ENCODE measurements at places on chromosomes 1 and 21.

- DNase-seq, result no peak
Observed at GRCh38 chr1:26218906-26219494, 15.0 kb upstream of the CEP85 start.

- no peak for DNase-seq
Observed at GRCh38 chr1:29550119-29550841, 314.0 kb downstream of the PTPRU start.

DNA sequence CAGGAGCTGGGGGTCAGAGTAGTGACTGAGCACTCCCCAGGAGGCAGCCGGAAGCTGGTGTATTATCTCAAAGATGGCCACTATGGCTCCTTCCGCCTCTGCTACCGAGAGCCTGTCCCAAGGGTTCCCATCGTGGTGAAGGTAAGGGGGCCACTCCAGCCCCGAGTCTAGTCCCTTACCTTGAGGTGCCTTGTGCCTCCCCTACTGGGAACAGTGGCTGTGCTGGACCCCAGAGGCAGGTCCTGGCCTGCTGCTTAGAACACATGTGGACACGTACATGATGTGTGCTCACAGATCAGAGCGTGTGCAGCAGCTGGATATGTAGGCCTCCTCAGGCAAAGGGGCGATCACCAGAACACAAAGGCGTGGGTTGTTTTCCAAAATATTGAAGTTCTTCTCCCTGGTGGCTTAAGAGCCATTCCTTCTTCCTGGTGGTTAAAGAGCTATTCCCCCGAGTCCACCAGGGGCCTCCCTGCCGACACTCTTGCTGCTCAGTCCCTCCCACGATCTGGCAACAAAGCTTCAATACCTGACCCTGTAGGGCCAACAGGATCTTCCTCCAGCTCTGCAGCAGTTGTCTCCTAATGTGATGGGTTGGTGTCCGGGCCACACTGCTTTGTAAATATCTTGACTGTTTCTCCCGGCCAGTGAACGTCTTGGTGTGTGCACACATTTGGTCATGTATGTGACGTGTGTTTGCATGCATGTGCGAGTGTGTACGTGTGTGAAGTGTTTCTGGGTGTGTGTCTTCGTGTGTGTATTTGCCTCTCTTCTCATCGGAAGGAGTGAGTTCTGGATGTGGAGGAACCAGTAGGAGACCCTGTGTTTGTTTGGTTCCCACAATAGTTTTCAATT lies 68.4 kb upstream of the TINAGL1 start:
- DNase-seq, result no peak

GRCh38 chr1:241730031-241730430 lies 78.0 kb downstream of the WDR64 start:
- no peak for DNase-seq

- no peak for DNase-seq
Observed at GRCh38 chr1:227942021-227942715, 5.6 kb downstream of the WNT9A start.

- no peak for DNase-seq
Observed at GRCh38 chr1:115977499-115978258, 1.4 kb downstream of the SLC22A15 start.

- DNase-seq, result no peak
Observed at GRCh38 chr21:42567861-42568260, 54.2 kb downstream of the SLC37A1 start.

DNA sequence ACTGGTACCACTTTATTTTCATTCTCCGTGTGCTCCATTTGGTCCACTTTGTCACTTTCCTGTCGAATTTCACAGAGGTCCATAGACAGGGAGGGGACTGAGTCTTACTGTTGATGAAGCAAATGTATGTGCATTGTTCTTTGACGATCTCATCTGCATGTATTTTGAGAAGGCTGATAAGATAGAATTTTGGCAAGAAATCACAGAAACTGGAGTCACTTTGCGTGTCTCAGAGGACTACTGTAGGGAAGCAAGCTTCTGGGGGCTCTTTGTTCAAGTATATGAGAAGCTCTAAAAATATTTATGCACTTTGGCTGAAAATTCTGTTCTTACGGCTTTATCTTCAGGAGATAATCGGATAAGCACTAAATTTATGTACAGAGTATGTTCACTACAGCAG lies 78.1 kb downstream of the PCBP3 start:
- DNase-seq, result no peak

DNA sequence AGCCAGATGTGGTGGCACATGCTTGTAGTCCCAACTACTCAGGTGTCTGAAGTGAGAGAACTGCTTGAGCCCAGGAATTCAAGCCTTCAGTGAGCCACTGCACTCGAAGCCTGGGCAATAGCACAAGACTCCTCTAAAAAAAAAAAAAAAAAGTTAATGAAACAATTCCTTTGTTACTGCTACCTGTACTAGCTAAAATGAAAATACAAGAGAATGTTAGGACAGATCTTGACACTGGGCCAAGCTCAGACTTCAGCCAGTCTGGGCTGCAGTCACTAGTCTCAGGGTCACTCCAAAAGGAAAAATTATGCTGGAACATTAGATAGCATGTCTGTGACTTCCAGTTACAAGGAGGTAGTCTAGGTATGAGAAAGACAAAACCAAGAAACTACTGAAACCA lies 56.5 kb downstream of the TRIM33 start:
- no peak for DNase-seq

- DNase-seq, result no peak
Observed at GRCh38 chr1:8845104-8846097, 28.0 kb upstream of the RERE start.

DNA sequence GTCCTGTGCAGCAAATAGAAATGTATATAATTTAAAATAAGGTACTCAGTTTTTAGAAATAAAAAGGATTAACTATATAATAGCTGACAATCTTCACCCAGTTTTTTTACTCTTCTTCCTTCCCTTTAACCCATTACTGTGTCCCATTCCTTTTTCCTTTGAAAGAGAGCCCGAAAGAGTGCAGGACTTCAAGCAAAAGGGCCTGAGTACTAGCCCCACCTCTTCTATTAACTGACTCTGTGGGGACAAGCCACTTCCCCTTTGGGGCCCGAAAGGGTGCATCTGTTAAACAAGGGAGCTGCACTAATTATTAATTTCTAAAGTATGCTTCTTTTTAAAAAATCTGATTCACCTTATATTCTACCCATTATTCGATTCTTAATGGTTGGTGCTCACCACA lies 3.3 kb downstream of the USP24 start:
- no peak for DNase-seq

GRCh38 chr1:228180271-228180958 lies 14.8 kb downstream of the IBA57 start:
- DNase-seq, result no peak

- no peak for DNase-seq
Observed at GRCh38 chr1:40132383-40133311, 28.5 kb upstream of the RLF start.

DNA sequence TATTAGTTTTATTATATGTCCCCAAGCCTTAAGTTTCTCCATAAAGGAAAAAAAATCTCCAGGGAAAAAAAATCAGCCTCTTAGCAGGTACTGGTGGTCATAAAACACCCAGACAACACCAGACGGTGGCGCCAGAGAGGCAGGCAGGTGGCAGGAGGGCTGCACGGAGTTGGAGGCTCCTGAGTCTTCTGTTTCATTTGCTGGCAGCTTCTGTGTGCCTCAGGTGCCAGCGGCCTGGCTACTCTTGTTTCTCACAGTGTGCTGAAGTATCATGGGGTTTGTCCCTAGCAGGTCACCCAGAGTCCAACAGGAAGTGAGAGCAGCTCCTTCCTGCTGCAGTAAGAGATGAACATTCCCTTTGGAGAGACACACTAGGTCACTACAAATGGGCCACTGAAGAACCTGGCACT lies 123.3 kb upstream of the GADD45A start:
- DNase-seq, result peak; percentile 88

DNA sequence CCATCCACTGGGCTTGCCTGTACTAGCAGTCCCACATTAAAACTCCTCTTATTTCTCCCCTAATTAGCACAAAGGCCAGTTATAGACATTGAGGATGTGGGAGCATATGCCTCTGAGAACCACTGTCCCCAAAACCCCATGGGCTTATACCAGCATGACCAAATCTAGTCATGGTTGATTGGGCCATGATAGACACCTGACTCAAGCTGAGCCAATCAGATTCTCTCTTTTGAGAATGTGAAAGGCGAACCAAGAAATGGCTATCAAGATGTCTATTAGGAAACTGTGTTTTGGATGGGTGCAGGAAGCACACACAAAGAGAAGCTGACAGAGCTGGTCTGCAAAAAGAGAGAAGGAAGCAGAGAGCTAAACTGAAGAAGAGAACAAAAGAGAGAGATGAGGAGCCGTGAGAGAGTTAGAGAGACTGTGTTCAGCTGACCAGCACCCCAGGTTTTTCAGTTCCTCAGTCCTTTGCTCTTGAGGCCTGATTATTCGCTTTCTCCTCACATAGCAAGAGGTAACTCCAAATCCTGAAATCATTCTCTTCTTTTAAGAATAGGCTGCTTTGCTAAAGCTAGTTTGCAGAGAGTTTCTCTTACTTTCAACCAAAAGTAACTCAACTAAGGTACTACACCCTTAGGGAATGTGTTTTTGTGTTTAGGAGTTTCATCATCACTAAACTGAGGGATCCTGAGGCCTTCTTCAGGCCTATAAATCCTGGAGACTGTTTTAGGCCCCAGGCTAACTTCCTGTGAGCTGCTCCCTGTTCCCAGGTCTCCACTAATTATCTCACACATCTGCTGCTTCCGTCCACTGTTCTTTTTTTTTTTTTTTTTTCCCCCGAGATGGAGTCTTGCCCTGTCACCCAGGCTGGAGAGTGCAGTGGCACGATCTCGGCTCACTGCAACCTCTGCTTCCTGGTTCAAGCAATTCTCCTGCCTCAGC lies 7.9 kb upstream of the TIPRL start:
- no peak for DNase-seq

DNA sequence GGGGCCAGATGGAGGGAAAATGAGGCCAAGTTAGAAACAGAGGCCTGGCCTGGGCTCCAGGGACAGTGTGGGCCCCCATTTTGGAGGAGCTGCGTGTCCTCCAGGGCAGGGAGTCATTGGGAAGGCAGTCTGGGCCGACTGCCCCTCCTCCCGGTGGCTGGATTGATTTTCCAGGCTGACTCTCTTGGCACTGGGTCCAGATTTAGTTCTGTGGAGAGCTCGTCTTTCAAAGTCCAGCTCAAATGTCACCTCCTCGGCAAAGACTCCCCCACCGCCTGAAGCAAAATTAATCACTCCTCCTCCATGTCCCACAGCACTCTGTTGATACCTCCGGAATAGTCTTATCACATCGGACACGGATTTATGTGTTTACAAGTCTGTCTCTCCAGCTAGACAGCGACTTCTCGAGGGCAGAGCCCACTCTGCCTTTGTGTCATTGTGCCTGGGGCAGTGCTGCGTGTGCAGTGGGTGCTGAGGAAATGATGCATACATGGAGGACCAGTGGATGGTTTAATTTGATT lies 175.1 kb downstream of the CAMTA1 start:
- no peak for DNase-seq

DNA sequence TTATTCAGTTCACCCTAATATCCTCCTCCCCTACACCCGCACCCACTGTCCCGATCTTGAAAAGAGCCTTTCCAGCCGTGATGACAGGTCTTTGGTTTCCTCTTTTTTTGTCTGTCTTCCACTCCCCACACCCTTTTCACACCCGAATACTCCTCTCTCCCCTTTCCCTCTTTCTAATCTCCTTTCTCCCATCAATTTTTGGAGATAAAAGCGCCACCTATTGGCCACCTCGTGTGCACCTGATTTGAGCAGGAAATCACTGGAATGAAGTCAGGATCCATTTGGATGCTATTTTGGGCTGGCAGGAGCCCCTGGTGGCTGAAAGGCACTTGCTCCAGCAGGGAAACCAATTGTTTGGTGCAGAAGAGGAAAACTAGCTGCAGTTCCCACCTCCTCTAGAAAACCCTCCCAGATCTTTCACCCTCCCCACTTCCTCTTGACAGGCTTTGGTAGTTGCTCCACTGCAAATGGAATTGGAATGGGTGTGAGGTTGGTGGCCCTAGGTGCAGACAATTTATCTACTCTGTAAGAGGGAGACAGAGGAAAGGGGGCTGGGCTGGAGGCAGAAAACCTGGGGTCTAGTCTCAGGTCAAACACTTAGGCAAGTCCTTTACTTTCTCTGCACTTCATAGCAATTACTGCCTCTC lies 8.4 kb downstream of the FOXE3 start:
- DNase-seq, result no peak

- no peak for DNase-seq
Observed at GRCh38 chr21:43211072-43211759, 42.4 kb downstream of the CRYAA start.

- DNase-seq, result no peak
Observed at GRCh38 chr1:22229379-22229778, 86.5 kb upstream of the WNT4 start.

DNA sequence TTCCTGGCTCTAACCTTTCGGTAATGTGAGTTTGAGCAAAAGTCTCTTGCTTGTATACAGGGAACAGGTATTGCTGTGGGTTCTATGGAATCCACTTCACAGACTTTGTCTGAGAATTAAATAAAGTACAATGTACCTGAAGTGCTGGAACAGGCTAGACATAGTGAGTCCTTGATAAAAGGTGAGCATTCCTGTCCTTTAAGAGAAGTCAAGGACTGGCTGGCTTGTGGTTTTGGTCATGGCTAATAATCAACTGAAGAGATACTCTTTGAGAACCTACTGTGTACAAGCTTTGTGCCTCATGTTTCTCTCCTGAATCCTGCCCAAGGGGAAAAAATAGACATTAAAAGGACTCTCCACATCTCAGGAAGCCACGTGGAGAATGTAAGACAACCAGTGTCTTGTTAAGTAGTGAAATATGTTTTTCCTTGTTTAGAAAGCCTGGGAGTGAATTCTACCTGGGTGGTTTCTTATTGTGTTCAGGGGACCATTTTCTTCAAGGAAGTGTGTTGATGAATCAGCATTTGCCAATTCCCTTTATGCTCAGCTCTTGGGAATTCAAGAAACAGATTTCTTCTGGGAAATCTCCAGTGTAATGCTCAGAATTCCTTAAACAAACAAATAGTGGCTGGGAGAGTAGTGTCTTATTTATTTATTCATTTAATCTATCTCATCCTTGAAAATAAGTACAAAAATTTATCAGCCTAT lies 55.2 kb upstream of the PLD5 start:
- no peak for DNase-seq

DNA sequence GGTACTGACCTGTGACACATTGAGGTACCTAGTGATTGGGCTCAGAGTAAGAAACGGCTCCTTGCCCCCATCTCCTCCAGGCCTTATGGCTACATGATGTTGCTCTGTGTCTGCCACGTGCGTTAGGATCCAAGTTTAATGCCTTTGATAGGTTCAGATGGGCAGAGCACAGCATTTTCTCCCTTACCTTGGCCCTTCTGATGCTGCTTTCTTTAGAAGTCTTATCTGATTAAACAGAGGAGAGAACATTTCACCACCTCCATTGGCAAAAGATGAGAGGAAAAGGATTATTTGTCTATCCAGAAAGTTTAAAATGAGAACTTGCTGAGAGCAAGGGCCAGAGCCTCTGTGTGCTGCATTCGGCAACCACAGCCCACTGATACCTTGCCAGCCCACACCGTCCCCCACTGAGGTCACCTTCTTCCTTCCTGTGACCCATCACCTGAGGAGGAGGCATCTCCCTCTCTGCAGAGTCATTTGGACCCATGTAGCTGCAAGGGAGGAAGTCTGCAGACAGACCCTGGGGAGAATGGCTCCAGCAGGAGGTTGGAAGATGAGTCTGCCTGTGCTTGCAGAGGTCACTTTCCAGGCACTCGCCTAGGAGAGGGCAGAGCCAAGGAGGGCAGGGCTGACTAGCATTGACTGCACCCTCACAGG lies 16.7 kb downstream of the SHISA4 start:
- no peak for DNase-seq
